Right renal pelvis (tissue), 4 donors: ENCODE measurements at places on chromosomes 4 and X. TPM values are rescaled to one million over a fixed set of nuclear protein-coding genes. Genes with fewer than 3 reads are reported as not detected.

DNA sequence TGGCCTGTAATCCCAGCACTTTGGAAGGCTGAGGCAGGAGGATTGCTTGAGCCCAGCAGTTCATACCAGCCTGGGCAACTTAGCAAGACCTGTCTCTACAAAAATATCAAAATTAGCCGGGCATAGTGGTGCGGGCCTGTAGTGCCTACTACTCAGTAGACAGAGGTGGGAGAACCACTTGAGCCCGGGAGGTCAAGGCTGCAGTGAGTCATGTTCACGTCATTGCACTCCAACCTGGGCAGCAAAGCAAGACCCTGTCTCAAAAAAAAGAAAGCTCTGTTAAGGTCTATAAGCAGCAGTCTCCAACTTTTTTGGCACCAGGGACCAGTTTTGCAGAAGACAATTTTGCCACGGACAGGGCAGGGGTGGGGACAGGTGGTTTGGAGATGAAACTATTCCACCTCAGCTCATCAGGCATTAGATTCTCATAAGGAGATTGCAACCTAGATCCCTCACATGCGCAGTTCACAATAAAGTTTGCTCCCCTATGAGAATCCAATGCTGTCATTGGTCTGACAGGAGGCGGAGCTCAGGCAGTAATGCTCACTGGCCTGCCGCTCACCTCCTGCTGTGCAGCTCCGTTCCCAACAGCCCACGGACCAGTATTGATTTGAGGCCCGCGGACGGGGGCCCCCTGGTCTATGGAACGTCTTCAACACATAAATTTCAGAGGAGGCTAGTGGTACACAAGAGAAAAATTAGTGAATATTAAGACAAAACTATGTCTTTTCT is 67.9 kb downstream of the KLHL8 start:
- DNase-seq, result no peak

DNA sequence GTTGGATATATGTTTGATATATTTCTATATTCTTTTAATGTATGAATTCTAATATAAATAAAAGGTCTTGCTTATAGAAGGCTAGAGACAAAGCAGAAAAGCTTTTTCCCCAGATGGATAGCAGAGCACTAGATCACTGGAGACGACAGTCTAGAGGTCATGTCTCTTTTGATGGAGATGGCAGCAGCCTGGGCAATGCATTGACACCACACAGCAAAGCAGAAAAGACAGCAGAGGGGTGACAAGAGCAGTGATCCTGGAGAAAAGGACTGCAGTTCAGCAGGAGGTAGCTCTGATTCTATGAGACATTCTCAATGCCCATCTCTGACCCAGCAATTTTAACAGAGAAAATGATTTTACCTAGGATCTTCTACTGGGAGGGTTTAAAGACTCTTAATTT is 210.6 kb downstream of the DTHD1 start:
- DNase-seq, result no peak

DNA sequence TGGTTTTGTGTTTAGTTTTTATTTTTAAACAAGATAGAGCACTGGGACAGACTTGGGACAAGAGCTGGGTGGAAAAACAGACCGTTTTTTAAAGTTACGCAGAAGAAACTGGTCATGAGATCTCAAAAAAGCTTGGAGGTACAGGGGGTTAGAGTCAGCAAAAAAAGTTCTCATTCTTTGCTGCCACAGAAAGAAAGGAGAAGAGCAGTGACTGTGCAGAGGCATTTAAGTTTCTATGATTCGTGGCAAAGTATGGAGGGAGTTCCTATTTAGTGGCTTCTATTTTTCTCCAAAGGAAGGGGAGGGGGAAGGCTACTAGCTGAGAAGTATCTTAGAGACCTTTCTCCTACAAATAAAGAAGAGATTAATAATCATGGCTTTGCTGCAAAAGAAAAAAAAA is 68.3 kb downstream of the MANBA start:
- DNase-seq, result no peak

SLC25A4 gene
- 49.9 TPM for polyA plus RNA-seq

DNA sequence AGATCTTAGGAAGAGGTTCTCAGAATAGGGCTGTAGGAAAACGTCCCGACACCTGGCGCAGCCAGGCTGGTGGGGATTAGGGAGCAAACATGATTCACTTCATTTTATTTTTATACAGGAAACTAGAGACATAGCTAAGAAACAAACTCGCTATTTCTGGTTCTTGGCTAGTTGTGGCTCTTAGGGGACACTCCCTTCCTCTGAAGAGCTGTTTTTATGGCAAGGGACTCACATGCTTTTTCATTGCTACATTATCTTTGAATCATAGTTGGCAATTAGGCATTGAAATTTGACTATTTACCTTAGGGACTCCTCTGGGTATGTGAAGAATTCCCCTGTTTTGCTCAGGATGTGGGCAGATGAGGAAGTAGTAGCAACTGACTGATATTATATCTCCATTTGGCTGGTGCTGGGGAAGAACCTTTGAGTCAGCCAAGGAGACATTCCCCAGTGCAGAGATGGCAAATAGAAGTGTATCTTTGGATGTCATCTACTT is 174.5 kb downstream of the SMIM20 start:
- no peak for DNase-seq

HAND2 gene
- not detected for polyA plus RNA-seq

CFAP47 gene
- polyA plus RNA-seq, result 0.84 TPM

FAM156A gene
- 22.3 TPM for polyA plus RNA-seq

GRCh38 chr4:79147251-79147650 is 178.6 kb downstream of the NAA11 start:
- no peak for DNase-seq

DNA sequence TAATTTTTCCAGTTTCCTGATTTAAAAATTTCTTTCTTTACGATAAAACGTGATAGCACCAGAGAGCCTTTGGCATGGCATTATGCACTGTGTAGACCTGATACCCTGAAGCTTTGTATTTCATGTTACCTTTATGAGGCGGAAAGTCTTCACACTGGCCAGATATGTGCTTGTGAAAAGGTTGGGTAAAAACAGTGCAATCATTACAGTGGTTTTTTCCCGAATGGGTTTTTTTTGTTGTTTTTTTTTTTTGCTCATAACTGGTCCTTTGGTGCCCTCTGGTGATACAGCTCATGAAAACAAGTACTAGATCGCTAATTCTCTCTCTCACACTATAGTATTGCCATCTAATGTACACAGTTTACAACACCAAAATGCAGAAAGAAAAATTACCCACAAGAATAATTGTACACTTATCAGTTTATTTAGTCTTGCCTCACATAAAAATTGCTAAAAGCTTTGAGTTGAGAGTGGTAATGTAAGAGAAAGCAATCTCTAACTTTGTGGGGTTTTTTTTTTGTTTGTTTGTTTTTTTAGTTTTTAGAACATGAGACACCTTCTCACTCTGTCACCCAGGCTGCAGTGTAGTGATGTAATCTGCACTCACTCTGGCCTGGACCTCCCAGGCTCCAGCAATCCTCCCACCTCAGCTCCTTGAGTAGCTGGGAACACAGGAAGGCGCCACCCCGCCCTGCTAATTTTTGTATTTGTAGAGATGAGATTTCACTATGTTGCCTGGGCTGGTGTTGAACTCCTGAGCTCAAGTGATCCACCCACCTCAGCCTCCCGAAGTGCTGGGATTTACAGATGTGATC is 21.3 kb downstream of the SPCS3 start:
- DNase-seq, result peak; percentile 49

GRCh38 chr4:18675586-18676525 is 654.3 kb upstream of the LCORL start:
- DNase-seq, result no peak

GRCh38 chr4:60759518-60760245 is 440.4 kb upstream of the ADGRL3 start:
- no peak for DNase-seq

DNA sequence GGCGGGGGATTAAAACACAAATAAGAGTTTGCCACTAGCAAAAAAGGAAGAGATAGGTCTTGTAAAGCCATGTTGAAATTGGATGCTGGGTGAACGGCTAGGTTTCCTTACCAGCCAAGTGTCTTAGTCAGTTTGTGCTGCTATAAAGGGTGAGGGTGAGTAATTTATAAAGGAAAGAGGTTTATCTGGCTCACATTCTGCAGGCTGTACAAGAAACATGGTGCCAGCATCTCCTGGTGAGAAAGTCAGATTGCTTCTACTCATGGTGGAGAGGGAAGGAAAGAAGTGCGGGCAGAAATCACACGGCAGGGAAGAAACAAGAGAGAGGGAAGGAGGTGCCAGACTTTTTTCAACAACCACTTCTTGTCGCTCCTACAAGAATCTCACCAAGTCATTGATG is 507.5 kb downstream of the SPOCK3 start:
- DNase-seq, result no peak

PGAM4 gene
- polyA plus RNA-seq, result not detected

APOO gene
- polyA plus RNA-seq, result 39.4 TPM

DNA sequence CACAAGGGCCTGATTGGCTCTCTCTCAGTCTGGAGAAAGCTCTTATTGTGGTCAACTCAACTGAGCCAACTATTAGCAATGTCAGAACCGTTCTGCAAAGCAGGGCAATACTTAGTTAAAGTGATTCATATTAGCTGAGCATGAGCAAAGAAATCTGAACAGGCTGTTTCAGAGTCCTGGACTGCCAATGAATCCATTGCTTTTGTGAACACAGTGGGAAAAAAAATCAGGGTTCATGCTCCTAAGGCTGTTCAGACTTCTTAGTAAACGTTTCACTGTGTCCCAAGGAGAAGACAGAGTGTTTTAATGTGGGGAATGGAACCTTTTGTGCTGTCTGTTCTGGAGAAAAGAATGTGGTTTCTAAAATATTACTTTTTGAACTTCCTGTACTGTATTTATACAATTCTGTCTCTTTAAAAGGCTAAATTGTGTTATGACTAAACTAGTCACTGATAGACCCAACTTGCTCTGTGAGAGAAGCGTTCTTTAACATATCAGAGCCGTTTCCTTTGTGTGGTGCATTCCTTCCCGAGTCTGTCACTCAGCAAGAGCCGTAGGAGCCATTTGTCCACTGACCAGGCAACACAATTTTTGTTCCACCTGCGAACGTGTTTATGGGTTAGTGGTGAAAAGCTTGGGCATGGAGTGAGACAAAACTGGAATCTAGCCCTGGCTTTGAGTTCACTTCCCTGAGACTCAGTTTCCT is 366.1 kb downstream of the FBXO8 start:
- no peak for DNase-seq

FAM184B gene
- 0.35 TPM for polyA plus RNA-seq

GRCh38 chr4:99859618-99860017 is 34.6 kb downstream of the LAMTOR3 start:
- DNase-seq, result no peak

SRPK3 gene
- polyA plus RNA-seq, result 1.5 TPM

DNA sequence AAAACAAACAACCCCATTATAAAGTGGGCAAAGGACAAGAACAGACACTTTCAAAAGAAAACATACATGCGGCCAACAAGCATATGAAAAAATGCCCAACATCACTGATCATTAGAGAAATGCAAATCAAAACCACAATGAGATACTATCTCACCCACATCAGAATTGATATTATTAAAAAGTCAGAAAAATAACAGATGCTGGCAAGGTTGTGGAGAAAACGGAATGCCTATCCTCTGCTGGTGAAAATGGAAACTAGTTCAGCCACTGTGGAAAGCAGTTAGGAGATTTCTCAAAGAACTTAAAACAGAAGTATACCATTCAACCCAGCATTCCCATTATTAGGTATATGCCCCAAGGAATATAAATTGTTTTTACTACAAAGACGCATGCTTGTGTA is 112.5 kb downstream of the JADE1 start:
- DNase-seq, result no peak

DNA sequence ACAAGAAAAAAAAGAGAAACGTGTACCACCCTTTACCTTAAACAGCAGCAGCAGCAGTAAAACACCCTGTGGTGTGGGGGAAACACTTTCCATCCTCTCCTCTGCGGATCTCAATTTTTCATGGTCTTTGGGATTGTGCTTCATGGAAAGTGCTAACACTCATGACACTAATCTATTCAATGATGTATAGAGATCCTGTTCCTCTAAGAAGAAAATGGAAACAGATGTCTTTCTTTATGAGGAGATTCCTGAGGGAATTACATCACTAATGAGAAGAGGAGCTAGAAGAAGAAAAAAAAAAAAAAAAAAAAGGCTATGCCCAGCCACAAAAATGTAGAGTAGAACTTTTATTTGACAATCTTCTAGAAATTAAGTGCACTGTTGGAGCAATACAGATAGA is 62.9 kb upstream of the NDST3 start:
- DNase-seq, result no peak

FAM9B gene
- polyA plus RNA-seq, result 0.09 TPM

DCAF4L1 gene
- polyA plus RNA-seq, result 0.17 TPM

TMEM187 gene
- 9.6 TPM for polyA plus RNA-seq

DNA sequence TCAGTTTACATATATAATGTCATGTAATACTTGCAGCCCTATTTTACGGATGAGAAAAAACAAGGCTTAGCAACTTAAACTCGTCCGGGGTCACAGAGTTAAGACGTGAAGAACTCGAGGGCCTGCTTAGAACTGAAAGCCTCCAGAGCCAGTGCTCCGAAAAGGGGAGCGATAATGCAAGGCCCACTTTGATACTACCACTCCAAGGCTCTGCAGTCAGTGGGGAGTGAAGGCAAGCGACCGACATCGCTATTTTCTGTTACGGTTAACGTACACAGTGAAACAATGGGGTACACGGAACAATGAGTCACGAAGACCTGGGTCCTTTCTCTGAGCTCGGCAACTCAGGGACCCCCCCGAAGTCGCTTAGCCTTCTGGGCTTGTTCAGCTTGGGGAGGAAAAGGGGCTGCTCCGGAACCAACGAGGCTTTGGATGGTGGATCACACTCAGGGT is 965 bp downstream of the PPA2 start:
- DNase-seq, result no peak

- DNase-seq, result no peak
These were observed 36.7 kb upstream of the CABS1 start for GRCh38 chr4:70298051-70298450.

- DNase-seq, result no peak
These were observed 44.8 kb downstream of the CLDN34 start for GRCh38 chrX:10011991-10012390.

DNA sequence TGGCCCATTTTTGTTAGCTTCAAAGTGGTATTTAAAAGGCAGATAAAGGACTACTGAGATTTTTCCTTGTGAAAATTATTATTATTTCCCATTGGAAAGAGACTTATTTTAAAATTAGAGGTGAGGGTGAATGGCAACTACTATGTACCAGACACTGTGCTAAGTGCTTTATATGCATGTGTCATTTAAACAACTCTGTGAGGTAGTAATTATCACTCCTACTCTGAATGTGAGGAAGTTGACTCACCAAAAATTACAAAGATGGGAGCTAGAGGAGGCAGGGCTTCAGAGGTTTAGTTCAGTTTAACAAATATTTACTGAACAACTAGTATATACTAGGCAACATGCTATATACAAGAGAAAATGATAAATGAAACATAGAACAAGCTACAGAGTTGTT is 78.2 kb downstream of the MSL3 start:
- no peak for DNase-seq

- no peak for DNase-seq
These were observed 30.9 kb downstream of the SPCS3 start for GRCh38 chr4:176350671-176351070.

SPIN2A gene
- polyA plus RNA-seq, result 4.1 TPM

CPZ gene
- 33.1 TPM for polyA plus RNA-seq

OPHN1 gene
- 8.1 TPM for polyA plus RNA-seq

PPEF2 gene
- polyA plus RNA-seq, result not detected

UGT2B10 gene
- polyA plus RNA-seq, result 0.38 TPM

- no peak for DNase-seq
These were observed 79.6 kb downstream of the AFF2 start for GRCh38 chrX:148580016-148580415.
